ENCODE measurements at places on chromosomes 16 and 17.

DNA sequence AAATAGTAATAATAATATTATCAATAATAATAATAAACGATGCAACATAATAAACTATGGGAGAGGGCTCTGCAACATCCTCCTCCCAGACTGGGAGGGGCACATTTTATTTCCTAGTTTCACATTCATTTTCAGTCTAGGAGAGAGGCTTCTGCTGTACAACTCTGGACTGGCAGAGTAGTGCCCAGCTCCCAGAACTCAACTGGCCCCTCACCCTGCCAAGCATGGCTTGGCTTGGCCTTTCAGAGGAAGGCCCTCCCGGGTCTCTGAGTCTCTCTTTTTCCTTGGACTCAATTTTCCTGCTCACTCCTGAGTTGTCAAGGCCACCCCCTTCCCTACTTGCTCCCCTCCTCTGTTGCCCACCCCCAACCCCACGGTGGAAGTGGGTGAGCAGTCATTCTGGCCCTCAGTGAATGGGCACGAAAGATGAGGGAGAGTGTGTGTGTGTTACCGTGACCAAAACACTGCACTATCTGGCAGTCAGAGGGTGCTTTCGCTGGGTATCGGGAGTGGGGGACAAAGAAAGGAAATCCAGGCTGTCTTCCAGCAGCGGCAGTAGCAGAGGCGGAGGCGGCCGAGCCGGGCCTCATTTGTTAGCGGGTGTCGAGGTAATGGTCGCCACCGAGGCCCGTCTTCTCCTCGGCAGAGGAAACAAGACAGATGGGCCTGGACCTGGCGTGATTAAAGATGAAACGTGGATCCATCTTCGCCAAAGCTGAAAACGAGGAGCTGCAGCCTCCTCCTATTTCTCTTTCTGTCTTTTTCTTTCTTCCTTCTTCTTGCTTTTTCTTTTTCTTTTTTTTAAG lies 2.3 kb downstream of the HOXB4 start:
- peaks cover 35% of the 10 kb centered on the region for H3K4me1 ChIP-seq
- no peak overlapping the region for H3K27ac ChIP-seq
- H3K4me3 ChIP-seq, result no peak overlapping the region

- H3K36me3 ChIP-seq, result peaks cover 21% of the 10 kb centered on the region
- H3K4me3 ChIP-seq, result no peak overlapping the region
- no peak for DNase-seq
- H3K4me1 ChIP-seq, result no peaks in the 10 kb centered on the region
- H3K27ac ChIP-seq, result no peak overlapping the region
Observed at GRCh38 chr16:2242598-2242997, 6.4 kb downstream of the DNASE1L2 start.

GRCh38 chr16:52501746-52502145 lies 45.2 kb downstream of the TOX3 start:
- H3K36me3 ChIP-seq, result no peaks in the 10 kb centered on the region
- H3K27me3 ChIP-seq, result no peaks in the 10 kb centered on the region
- DNase-seq, result no peak
- H3K4me3 ChIP-seq, result no peak overlapping the region
- H3K4me1 ChIP-seq, result no peaks in the 10 kb centered on the region

DNA sequence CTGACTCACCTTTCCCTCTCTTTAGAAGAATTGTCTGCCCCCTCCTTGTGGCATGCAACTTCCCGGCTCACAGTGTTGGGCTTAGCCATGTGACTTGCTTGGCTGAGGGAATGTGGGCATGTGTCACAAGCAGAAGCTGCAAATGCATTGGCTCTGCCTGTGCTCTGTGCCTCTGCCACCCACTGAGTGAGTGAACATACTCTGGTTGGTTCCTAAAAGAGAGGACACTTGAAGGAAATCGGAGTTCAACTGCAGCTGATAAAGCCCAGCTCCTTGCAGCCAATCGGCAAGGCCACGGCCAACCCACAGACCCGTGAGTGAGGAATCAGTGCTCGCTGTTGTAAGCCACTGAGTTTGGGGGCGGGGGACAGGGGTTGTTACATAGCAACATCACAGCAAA lies 10.9 kb upstream of the GINS2 start:
- H3K36me3 ChIP-seq, result no peaks in the 10 kb centered on the region
- H3K4me1 ChIP-seq, result no peaks in the 10 kb centered on the region
- no peak overlapping the region for H3K27ac ChIP-seq
- H3K4me3 ChIP-seq, result no peak overlapping the region

GRCh38 chr16:66608241-66609138 lies 4.0 kb downstream of the CMTM3 start:
- H3K36me3 ChIP-seq, result peaks cover 46% of the 10 kb centered on the region
- DNase-seq, result peak; percentile 77
- H3K4me1 ChIP-seq, result peaks cover 42% of the 10 kb centered on the region
- no peaks in the 10 kb centered on the region for H3K27me3 ChIP-seq
- no peak overlapping the region for H3K4me3 ChIP-seq
- H3K27ac ChIP-seq, result peak overlapping the region; percentile 48

- no peaks in the 10 kb centered on the region for H3K36me3 ChIP-seq
- no peaks in the 10 kb centered on the region for H3K27me3 ChIP-seq
- no peak for DNase-seq
- H3K4me1 ChIP-seq, result no peaks in the 10 kb centered on the region
- no peak overlapping the region for H3K4me3 ChIP-seq
Observed at GRCh38 chr17:15090533-15090932, 174.6 kb downstream of the PMP22 start.

- no peaks in the 10 kb centered on the region for H3K36me3 ChIP-seq
- peak; percentile 10 for DNase-seq
- H3K27me3 ChIP-seq, result peaks cover 49% of the 10 kb centered on the region
- peaks cover 16% of the 10 kb centered on the region for H3K4me1 ChIP-seq
Observed at GRCh38 chr17:44830359-44831288, 537 bp upstream of the GJC1 start.

DNA sequence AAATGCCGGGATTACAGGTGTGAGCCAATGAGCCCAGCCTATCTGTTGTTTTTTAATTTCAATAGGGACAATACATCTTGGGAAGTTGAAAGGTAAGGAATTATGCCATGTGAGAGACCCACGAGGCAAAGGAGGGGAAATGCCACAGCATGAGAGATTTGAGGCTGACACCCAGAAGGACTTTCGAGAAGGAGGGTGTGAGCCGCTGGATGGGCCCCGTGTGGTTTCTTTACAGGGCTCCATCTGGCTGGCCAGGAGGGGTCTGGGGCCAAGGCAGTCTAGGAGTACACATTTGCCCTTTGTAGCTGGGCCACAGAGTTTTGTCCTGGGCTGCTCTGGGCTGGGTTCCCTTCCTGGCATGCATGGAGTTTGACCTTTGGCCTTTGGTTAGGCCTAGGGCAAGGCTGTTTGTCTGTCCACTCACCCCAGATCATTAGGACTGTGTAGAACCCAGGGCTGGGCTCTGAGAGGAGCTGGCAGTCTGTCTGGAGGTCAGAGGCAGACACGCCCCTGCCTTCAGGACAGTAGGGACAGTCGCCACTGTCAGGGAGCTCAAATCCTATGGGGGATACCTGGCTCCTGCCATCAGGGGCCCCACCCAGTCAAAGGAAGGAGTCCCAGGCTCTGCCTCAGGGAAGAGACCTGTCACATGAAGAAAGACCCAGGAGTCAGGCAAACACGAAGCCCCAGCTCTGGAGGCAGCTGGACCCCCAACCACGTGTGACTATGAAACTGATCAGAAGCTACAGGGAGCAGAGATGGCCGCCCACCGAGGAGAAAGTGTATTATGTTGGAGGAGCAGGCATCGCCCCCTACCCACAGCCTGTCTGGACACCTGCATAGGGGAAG lies 24.2 kb upstream of the NXPH3 start:
- peaks cover 5% of the 10 kb centered on the region for H3K4me1 ChIP-seq
- DNase-seq, result no peak
- H3K4me3 ChIP-seq, result no peak overlapping the region
- H3K27me3 ChIP-seq, result no peaks in the 10 kb centered on the region

DNA sequence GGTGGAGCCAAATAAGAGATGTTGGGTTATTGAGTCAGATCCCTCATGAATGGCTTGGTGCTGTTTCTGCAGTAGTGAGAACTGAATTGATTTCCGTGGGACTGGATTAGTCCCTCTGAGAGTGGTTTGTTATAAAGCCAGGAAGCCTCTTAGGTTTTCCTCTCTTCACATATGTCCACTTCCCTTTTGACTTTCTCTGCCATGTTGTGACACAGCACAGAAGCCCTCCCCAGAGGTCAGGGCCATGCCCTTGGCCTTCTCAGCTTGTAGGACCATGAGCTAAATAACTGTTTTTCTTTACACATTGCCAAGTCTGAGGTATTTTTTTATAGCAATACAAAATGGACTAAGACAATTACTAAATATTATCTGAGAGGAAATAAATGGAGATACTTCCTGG lies 10.3 kb upstream of the HAPSTR1 start:
- no peaks in the 10 kb centered on the region for H3K27me3 ChIP-seq
- no peaks in the 10 kb centered on the region for H3K36me3 ChIP-seq
- DNase-seq, result no peak
- H3K27ac ChIP-seq, result no peak overlapping the region
- H3K4me1 ChIP-seq, result peaks cover 7% of the 10 kb centered on the region

- H3K4me3 ChIP-seq, result peak overlapping the region; percentile 57
- peak overlapping the region; percentile 85 for H3K27ac ChIP-seq
- DNase-seq, result peak; percentile 76
- peaks cover 26% of the 10 kb centered on the region for H3K36me3 ChIP-seq
- H3K27me3 ChIP-seq, result no peaks in the 10 kb centered on the region
Observed at GRCh38 chr17:38898812-38899348, 26.5 kb upstream of the LASP1NB start.

GRCh38 chr17:7887038-7887481 lies 1.5 kb upstream of the CHD3 start:
- H3K4me3 ChIP-seq, result peak overlapping the region; percentile 96
- peaks cover 26% of the 10 kb centered on the region for H3K36me3 ChIP-seq
- H3K27ac ChIP-seq, result peak overlapping the region; percentile 65
- no peak for DNase-seq

DNA sequence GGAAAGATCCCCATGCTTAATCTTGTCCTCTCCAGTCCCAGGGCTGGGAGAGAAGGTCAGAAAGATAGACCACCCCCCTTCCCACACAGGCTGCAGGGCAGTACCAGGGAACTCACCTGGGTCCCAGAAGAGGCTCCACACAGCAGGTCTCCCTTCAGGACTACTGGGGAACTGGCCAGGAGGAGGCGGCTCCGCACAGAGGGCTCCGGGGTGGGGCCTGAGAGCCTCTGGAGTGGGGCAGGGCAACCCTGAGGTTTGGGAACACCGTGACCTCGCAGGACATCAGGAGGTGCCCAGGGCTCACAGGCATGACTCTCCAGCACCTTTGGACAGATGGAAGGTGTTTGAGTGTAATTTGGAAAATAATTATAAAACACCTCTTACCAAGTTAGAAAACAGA lies 11.0 kb downstream of the ABCA3 start:
- H3K4me1 ChIP-seq, result no peaks in the 10 kb centered on the region
- no peaks in the 10 kb centered on the region for H3K36me3 ChIP-seq
- H3K27me3 ChIP-seq, result no peaks in the 10 kb centered on the region
- H3K4me3 ChIP-seq, result no peak overlapping the region
- H3K27ac ChIP-seq, result no peak overlapping the region
- DNase-seq, result no peak

GRCh38 chr17:2965621-2966595 lies 97.5 kb downstream of the OR1D5 start:
- no peaks in the 10 kb centered on the region for H3K4me1 ChIP-seq
- DNase-seq, result no peak

DNA sequence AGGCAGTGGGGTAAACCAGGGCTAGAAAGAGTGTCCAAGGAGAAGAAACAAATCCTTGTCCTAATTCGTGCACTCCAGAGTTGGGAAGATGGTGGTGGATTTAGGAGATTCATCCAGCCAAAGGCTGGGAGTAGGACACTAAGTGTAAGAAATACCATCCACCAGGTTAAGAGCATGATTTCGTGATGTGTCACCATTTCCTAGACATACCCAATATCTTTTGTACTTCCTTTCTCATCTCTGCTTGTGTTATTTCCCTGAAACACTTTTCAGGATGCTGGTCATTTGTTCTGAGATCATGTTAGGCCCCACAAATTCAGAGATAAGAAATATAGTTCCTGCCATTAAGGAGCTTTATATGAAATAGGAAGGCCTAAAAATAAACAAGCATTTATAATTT lies 106.3 kb upstream of the HLF start:
- no peak overlapping the region for H3K4me3 ChIP-seq
- H3K27ac ChIP-seq, result no peak overlapping the region
- no peaks in the 10 kb centered on the region for H3K4me1 ChIP-seq
- DNase-seq, result no peak
- no peaks in the 10 kb centered on the region for H3K36me3 ChIP-seq

DNA sequence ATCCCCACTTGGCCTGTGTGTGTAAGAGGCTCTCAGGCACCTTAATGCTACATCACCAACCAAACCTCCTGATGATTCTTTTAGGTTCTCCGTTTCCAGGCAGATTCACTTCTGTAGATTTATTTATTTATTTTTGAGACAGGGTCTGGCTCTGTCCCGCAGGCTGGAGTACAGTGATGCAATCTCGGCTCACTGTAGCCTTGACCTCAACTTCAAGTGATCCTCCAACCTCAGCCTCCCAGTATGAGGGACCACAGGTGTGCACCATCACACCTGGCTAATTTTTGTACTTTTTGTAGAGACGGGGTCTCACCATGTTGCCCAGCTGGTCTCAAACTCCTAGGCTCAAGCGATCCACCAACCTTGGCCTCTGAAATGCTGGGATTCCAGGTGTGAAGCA lies 12.7 kb upstream of the MEOX1 start:
- H3K36me3 ChIP-seq, result no peaks in the 10 kb centered on the region
- no peak overlapping the region for H3K4me3 ChIP-seq
- no peak for DNase-seq
- peaks cover 13% of the 10 kb centered on the region for H3K4me1 ChIP-seq
- no peaks in the 10 kb centered on the region for H3K27me3 ChIP-seq

GRCh38 chr17:19769946-19770652 lies 22.0 kb upstream of the ALDH3A1 start:
- H3K27ac ChIP-seq, result no peak overlapping the region
- no peaks in the 10 kb centered on the region for H3K36me3 ChIP-seq

- H3K27me3 ChIP-seq, result no peaks in the 10 kb centered on the region
- DNase-seq, result no peak
- H3K36me3 ChIP-seq, result no peaks in the 10 kb centered on the region
- no peak overlapping the region for H3K27ac ChIP-seq
- H3K4me3 ChIP-seq, result no peak overlapping the region
Observed at GRCh38 chr17:75530837-75531720, 5.6 kb downstream of the LLGL2 start.

DNA sequence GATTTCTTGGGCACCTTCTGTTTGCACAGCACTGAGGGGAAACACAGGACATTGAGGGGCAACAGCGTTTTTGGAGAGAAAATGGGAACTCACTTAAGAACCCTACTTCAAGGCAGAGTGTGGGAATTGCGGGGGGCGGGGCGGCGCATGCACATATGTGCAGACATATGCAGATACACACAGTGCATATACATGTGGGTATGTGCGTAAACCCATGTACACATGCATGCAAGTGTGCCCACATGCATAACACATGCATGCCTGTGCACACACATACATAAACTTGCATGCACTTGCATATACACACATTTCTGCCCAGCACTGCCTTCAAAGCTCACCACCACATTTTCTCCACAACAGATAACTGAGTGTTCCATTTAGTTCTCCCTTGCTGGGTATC lies 32.4 kb downstream of the NLRC5 start:
- peaks cover 58% of the 10 kb centered on the region for H3K36me3 ChIP-seq
- no peak for DNase-seq
- no peaks in the 10 kb centered on the region for H3K27me3 ChIP-seq
- peak overlapping the region; percentile 58 for H3K27ac ChIP-seq

- no peaks in the 10 kb centered on the region for H3K4me1 ChIP-seq
- H3K27ac ChIP-seq, result no peak within 1 kb of the TSS
- H3K27me3 ChIP-seq, result no peaks in the 10 kb centered on the region
- no peak within 1 kb of the TSS for H3K4me3 ChIP-seq
- DNase-seq, result peak; percentile 4
Observed at GRCh38 chr17:44655983-44656710, at the start of gene MEIOC. Gene MEIOC (plus strand): TSS chr17:44656468. CDS start chr17:44656614, 146 bp downstream.

- H3K27me3 ChIP-seq, result no peaks in the 10 kb centered on the region
- H3K4me1 ChIP-seq, result no peaks in the 10 kb centered on the region
- H3K36me3 ChIP-seq, result no peaks in the 10 kb centered on the region
- H3K27ac ChIP-seq, result no peak overlapping the region
- no peak overlapping the region for H3K4me3 ChIP-seq
Observed at GRCh38 chr16:84526794-84527531, 22.5 kb upstream of the MEAK7 start.

Measured in CD4-positive, alpha-beta memory T cell (primary cell).